Stimulated activated CD8-positive, alpha-beta memory T cell treated with anti-CD3 and anti-CD28 coated beads, Interleukin-7, amount 100 ng/mL, for 24 hours (primary cell): ENCODE measurements at places on chromosomes 4 and X.

- DNase-seq = no peak
Measured at GRCh38 chrX:20063716-20064351, 52.9 kb downstream of the MAP7D2 start.

GRCh38 chr4:144955104-144955503, 142.9 kb downstream of the ANAPC10 start:
- DNase-seq = no peak

DNA sequence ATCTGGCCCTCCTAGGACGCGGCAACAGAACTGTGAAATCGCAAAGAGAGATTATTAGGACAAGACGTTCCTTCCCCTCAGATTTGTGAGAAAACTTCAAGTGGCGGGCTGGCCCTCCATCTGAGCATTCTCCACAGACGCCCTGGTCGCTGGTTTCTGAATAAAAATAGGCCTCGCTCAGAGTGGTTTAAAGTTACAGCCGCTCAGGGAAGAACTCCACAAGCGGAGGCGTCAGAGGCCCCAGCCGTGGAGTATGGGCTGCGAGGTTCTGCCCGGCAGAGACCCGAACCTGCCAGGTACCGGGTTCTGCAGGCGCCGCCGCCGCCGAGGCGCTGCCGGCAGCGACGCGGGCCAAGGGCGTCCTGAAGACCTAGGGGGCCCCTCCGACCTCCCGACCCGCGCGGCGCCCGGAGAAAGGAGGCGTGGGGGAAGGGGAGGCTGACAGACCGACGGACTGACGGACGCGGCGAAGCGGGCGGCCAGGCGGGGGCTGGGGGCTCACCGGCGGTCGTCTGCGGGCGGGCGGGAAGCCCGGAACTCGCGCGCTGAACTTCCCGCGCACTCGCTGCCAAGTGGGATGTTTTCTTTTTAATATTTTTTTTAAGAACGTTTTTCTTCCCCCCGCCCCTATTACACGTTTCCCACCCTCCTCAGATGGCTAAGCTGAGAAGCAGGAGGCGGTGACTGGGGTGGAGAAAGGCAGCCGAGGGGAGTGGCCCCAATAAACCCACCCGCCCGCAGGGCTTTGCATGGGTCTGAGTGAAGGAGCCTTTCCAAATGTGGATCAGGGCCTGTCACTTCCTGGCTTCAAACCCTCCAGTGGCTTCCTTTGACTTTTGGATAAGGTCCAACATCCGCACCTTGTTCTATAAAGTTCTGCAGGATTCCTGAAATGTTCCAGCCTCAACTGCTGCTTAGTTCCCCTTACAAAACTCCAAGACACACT, at the start of gene PABPC4L:
TSS of gene PABPC4L (minus strand) at position 574 of the 946 bp plus-strand sequence. CDS start 770 bp downstream, outside the sequence.
- DNase-seq = no peak

DNA sequence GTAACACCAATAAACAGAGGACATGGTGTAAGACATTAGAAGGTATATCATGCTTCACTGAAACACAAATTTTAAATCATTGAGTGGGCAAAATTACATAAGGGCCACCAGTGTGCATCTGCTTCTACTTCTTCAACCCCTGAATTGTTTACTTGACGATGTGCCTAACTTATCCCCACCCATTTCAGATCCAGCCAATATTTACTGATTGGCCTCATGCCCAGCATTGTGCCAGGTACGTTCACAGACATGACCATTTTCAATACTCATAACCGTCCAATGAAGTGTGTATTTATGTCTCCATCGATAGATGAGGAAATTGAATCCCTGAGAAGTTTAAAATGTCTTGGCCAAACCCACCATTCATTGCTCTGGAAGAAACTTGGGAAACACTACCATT, 208.3 kb upstream of the MID1 start:
- no peak for DNase-seq

- DNase-seq = peak; percentile 21
Measured at GRCh38 chrX:154541896-154542722, 4.5 kb downstream of the G6PD start.

DNA sequence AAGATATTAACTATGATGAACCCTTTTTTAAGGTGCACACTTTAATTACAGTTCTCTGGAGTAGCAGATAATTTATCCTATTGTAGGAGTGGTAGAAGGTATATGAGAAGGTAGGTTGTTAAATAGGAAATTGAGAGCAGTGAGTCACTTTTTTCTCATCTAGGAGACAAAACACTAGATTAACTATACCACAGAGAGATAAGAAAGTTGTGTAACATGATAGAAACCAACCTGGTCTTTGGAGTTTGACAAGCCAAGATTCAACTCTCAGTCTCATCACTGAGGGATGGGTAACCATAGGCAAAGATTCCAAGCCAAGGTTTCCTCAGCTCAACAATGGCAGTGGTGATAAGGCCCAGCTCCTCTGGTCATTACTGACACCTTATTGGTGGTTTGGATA, 104.0 kb downstream of the MAD2L1 start:
- DNase-seq = no peak
